Central memory CD4-positive, alpha-beta T cell (primary cell): ENCODE measurements at places on chromosomes 12 and 14.

GRCh38 chr14:55915456-55915855 is 202.8 kb upstream of the PELI2 start:
- no peak for DNase-seq

DNA sequence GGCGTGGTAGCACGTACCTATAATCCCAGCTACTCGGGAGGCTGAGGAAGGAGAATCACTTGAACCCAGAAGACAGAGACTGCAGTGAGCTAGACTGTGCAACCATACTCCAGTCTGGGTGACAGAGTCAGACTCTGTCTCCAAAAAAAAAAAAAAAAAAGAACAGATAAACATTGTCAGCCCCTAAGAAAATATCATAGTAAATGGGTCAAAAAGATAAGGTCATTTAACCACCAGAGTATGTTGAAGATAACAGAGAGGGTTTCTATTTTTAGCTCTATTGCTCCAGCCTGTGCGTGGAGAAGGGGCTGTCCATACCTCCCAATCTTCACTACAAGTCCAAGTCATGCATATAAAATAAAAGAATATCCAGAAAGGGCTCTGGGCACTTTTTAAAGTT is 15.4 kb downstream of the LGMN start:
- no peak for DNase-seq

GRCh38 chr12:46786774-46787173 is 39.0 kb downstream of the SLC38A4 start:
- no peak for DNase-seq

- DNase-seq: no peak
Measured at GRCh38 chr14:34161351-34162082, 210.6 kb upstream of the EGLN3 start.

DNA sequence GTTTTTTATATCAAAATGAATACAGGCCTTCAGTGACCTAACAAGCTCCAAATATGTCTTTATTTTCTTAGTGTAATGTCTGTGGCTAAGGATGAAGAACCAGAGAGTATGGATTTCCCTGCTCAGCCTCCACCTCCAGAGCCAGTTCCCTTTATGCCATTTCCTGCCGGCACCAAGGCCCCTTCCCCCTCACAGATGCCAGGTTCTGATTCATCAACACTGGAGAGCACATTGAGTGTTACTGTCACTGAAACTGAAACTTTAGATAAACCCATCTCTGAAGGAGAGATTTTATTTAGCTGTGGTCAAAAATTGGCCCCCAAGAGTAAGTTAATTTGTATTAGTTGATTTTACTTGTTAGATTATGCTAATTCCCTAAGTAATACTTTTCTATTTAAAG is 61.0 kb downstream of the KIAA0586 start:
- no peak for DNase-seq

- no peak for DNase-seq
Measured at GRCh38 chr12:25433024-25433423, 120.1 kb downstream of the LMNTD1 start.
